ENCODE measurements at places on chromosomes 1 and 21. TPM values are rescaled to one million over a fixed set of nuclear protein-coding genes. Genes with fewer than 3 reads are reported as not detected.
A peak's percentile ranks its signal among the peaks of the same experiment; 100 is the strongest.

ASPM gene
- total RNA-seq, result 62.1 TPM

SLC22A15 gene
- 0.62 TPM for total RNA-seq

CENPF gene
- total RNA-seq, result 83.9 TPM

STPG1 gene
- 3.7 TPM for total RNA-seq

DNA sequence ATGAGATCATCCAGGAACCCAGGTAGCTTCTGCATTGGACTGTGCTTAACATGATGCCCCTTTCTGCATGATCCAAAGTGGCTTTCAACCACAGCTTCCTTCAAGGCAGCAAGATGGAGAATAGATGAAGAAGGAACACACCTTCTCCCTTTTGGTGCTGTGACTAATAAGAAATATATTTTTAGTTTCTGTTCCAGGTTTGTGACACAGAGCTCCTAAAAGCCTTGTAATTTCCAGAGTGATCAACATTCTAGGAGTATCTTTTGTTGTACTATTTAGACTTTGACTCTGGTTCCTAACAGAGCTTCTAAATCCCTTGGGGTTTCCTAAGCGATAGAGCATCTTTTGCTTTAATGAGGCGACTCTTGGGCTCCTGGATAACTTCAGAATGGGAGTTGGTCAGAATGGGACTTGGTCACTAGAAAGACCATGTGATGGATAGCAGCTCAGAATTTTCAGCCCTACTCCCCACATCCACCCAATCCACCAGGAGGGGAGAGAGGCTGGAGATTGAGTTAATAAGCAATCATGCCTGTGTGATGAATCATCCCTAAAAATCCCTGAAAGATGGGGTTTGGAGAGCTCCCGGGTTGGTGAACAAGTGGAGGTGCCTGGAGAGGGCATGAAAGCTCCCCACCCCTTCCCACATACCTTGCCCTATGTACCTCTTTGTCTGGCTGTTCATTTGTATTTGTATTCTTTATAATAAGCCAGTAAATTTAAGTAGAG, 134.8 kb downstream of the FGGY start:
- DNase-seq, result peak; percentile 91

- peak; percentile 36 for DNase-seq
Measured at GRCh38 chr1:39359028-39359570, 132.3 kb upstream of the BMP8A start.

GRCh38 chr1:158285756-158286241, 3.9 kb upstream of the CD1C start:
- peak; percentile 18 for DNase-seq

DNA sequence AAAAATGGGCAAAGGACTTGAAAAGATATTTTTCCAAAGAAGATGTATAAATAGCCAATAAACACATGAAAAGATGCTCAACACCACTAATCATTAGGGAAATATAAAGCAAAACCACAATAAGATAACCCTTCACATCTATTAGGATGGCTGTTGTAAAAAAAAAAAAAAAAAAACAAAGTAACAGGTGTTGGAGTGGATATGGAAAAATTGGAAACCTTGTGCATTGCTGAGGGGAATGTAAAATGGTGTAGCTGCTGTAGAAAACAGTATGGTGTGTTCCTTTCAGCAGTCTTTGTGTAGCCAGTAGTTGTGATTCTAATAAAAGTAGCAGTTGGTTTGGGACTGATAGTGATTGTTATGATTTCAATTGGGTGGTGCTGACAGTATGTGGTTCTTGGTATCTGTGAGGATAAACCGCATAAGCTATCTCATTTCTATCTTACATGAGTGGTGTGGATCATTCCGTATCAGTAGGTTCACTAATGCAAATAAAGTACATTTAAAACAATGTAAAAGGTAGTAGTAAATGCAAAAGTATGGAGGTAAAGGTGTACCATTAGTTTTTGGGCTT, 19.9 kb downstream of the MAN1A2 start:
- no peak for DNase-seq

DNA sequence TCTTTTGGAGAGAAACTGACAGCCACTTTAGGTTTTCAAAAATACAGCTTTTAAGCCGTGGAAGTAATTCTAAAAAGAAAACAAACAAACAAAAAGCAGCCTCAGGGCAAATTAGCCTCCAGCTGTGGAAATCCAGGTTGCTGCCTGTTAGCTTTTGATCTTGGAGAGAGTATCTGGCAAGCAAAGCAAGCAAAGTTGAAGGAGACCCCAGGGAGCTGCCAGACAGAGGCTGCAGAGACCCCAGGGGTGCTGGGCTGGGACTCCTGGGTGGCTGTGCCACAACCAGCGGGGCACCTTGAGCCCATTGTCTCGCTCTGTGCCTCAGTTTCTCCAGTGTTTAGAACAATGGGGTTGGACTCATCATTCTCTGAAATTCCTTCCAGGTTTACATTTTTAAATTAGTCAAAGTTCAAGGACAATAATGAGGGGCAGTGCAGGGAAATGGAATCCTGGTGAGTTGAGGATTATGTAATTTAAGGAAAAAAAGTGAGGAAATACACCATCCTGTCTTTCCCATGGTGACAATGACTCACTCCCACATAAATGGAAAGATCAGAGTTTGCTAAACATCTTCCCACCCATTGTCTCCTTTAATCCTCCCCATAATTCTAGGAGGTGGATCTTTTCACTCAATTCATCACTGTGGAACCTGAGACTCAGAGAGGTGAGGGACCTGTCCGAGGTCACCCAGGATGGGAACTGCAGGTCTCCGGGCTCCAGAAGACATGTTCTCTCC, 480.5 kb downstream of the MATN1 start:
- DNase-seq, result no peak

DNA sequence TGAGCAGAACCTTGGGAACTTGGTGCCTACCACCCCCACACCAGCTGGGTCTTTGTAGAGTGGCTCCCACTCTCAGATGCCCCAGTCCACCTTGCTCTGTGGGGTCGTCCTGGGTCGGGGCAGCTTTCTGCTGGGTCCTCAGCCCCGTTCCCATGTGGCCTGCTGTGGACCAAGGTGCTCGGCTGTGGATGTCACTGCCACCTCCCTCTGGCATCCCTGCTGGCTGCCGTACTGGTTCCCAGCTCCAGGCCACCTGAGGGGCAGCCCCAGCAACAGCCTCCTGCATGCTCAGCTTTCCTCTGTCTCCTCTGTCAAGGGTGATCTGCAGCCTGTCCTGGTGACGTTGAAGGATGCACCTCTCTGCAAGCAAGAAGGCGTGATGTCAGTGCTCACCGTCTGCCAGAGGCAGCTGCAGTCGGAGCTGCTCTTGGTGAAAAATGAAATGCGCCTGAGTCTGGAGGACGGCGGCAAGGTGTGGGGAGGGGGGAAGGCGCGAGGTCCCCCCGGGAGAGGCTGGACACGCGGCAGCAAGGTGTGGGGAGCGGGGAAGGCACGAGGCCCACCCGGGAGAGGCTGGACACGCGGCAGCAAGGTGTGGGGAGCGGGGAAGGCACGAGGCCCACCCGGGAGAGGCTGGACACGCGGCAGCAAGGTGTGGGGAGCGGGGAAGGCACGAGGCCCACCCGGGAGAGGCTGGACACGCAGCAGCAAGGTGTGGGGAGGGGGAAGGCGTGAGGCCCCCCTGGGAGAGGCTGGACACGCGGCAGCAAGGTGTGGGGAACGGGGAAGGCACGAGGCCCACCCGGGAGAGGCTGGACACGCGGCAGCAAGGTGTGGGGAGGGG, 45.9 kb upstream of the DIP2A start:
- no peak for DNase-seq

DNA sequence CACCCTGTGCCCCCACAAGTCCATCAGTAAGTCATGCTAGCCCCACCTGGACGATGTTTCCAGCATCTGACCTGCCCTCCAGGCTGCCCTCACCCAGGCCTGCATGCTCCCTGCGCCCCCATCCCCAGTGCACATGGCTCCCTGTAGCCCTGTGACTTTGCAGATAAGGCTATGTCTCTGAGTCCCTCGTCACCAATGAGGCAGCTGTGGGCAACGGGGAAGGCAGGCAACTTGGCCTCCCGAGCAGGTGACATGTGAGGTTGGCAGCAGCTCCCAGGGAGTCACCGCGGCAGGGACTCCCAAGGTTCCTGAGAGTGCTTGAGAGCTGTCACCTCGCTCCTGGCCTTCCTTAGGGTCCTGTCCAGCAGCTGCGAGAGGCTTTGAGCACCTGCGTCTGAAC, 32.4 kb upstream of the AGPAT3 start:
- DNase-seq, result no peak

DNA sequence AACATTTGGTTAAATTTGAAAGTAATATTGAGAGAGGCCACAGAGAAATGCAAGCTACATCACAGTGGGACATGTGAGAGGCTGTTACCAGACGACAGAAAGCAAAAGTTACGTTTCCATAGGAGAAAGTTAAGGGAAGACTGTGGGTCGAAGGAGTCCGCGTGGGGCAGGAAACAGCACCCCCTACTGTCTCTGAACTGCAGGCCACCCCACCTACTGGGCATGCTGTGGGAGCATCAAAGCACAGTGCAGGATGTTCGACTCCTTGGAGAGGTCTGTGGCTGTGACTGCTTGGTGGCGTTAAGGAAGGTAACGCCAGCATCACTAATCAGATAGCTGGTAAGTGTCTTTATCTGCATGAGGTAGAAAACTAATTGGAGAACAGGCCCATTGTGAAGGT, 123.9 kb downstream of the PTBP2 start:
- no peak for DNase-seq

DNA sequence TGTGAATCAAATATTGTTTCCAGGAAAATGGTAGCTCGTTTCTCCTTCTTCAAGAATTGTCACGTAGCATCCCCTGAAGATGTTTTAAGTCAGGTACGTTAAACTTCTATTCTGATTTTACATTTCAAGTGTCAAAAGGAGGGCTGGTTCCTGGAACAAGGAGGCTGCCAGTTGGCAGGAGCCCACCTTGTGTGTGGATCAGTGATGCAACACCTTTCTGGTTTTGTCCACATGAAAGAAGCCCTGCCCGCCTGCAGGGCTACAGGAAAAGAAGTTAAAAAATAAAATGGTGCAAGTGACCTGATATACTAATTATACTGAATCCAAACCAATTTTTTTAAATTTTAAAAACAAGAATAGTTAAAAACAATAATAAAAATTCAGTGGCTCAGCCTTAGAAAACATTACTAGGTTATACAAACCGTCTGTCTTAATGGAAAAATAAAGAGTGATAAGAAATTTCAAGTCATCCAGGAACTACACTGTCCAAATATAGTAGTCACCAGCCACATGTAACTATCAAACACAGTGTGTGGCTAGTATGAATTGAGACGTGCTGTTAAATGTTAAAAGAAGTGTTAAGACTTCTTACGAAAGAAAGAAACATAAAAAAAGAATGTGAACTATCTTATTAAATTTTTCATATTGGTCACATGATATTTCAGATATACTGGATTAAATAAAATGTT, 123.1 kb downstream of the APP start:
- DNase-seq, result no peak

- peak; percentile 88 for DNase-seq
Measured at GRCh38 chr1:7993593-7994479, 32.3 kb downstream of the ERRFI1 start.

- peak; percentile 80 for DNase-seq
Measured at GRCh38 chr1:202575918-202576653, 134.2 kb downstream of the SYT2 start.

- no peak for DNase-seq
Measured at GRCh38 chr1:8113262-8114220, 87.4 kb upstream of the ERRFI1 start.

DNA sequence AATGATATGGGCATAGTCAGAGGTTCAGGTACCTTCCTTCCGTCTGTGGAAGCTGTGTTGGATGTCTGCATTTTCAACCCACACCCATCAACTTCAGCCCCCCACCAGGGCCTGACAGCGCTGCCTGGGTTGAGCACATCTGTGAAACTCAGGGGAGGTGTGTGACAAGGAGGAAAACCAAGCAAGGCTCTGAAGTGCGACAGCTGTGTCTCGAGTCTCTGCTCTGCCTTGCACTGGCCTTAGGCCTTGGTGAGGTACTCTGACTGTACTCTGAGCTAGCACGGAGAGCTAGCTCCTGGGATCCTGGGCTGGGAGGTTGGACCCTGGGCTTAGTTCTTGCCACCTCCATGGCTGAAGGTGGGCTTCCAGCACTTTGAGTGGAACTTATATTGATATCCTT, 9.1 kb downstream of the VANGL2 start:
- DNase-seq, result no peak

Measured in M059J (cell line).